ENCODE measurements at places on chromosomes 12 and 14.

DNA sequence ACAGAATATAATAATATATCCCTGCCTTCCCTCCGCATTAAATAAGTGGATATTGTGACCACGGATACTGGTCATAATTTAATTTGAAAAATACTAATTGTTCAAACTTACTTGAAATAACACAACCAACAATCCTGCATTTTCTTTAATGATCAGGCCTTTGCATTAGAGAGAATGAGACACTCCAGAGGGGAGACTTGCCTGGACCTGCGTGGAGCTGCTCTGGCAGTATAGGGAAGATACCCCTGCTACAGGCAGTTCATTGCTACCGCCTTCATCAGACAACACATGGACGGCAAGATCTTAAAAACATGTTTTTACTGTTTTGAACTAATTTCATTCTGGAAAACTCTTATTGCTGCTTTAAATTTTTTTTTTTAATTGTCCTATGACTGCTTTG is 211.0 kb upstream of the FAR2 start:
- no peak for DNase-seq

GRCh38 chr12:7072035-7072434 is 11.5 kb downstream of the C1S start:
- no peak for DNase-seq

DNA sequence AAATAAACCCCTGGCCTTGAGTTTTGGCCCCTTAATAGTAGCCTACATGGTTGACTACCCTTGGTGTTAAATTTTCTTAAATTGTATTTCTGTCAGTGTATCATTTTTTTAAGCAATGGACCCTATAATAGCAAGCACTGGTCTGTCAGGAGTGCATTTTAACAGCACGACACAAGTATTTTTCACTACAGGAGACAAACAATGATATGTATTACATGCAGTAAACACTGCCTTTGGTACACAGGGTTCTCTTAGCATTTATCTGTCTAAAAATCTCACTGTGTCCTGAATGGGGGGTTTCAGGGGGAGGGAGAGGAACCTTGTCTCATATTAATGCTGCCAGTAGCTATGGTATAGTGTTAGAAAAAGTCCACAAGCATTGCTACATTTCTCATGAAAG is 18.4 kb downstream of the LMO3 start:
- no peak for DNase-seq

GRCh38 chr12:47808574-47809365 is 10.9 kb downstream of the HDAC7 start:
- peak; percentile 55 for DNase-seq

DNA sequence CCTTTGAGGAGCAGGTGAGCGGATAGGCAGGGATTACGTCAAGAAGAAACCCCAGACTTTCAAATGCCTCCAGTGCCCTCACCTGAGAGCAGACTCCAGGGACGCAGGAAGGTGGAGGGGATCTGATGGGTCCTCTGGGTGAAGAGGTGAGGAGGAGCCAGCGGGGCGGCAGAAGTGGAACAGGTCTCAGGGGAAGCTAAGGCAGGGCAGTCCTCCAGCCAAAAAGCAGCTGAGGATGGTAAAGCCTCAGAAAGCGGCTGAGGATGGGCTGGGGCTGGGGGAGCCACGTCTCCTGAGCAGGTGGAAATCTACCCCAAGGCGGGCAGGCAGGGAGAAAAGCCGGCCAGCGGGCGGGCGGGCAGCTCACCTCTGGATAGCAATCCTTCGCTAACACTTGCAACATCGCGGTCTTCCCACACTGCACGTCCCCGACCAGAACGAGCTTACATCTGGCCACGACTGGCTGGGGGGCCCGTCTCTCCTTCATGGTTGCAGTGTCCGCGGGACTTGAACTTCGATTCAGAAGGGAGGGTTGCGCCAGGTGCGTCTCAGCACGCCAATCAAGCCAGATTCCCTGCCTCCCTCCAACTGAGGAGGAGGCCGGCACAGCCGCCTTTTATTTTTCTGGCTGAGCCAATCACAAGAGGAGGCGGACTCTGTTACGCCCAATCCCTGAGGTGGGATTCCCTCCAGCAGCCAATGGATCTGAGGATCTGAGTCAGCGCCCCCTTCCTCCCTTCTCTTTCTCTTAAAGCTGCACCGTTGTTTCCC is at the start of gene RND1:
Gene RND1 (minus strand): TSS at position 590 of the 771 bp plus-strand sequence. CDS start 103 bp downstream, at position 487.
- DNase-seq, result peak; percentile 80

DNA sequence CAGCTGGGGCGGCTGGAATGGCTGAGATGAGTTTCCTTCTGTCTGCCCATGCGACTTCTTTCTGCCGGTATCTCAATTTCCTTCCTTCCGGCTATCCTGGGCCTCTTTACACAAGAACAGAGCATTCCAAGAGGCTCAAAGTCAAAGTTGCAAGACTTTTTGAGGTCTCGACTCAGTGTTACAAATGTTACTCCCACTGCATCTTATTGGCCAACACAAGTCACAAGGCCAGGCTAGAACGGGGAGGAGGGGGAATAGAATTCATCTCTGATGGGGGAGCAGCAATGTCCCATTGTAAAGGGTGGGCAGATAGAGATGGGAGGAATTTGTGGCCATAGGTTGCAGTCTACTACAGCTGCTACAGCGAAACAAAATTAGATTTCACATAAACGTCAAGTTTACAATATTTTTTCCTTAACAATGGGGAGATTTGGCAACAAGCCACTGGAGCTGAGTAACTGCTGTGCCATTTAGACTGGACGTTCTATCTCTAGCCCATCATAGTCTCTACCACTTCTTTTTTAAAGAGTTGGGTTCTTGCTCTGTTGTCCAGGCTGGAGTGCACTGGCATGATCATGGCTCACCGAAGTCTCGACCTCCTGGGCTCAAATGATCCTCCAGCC is 9.5 kb upstream of the NYNRIN start:
- DNase-seq, result no peak

GRCh38 chr14:50821510-50822464 is 9.2 kb downstream of the NIN start:
- peak; percentile 41 for DNase-seq

GRCh38 chr12:19710811-19711793 is 271.8 kb downstream of the AEBP2 start:
- no peak for DNase-seq

DNA sequence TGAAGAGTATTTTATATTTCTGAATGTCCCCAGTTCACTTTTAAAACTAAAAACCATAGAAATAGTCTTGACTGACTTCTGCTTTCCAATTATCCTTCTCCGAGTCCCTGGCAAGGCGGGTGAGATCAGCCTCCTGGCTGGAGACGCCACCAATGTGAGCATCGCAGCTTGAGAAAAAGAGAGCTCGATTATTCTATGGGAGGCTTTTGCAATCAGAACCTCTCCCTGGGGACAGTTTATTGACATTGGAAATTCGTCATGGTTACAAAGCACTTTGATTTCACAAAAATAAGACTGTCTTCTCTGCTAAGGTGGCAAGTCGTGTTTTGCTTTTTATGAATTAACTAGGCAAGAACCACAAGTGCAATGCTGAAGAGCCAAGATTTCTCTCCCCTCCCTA is 23.6 kb upstream of the GPHB5 start:
- no peak for DNase-seq

GRCh38 chr12:14256121-14256520 is 109.4 kb upstream of the ATF7IP start:
- DNase-seq, result peak; percentile 38

GRCh38 chr14:31124197-31124596 is 83.4 kb downstream of the HECTD1 start:
- no peak for DNase-seq

DNA sequence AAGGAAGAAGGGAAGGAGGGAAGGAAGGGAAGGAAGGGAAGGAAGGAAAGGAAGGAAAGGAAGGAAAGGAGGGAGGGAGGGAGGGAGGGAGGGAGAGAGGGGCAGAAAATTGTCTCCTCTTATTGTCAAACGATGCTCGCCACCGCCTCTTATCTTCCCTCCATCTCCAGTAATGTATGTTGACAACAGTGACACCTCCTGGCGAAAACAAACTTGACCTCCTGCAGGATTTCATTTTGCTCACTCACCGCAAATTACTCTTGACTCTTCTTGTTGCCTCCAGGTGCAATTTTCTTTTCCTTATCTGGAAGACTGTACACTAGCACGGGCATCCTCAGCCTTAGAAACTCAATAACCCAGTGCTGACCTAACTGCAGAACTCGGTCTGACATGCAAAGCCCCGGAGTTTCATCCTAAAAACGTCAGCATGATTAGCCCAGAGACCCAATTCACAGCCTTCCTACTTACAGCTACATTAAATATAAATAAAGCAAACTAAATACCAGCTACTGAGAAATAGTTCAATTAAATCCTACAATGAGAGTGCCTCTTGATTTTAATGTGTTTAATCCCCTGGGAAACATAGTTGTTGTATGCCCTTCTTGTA is 512.4 kb upstream of the TMPO start:
- DNase-seq, result no peak

- DNase-seq, result no peak
These were observed 81.4 kb upstream of the ARID2 start for GRCh38 chr12:45648070-45648469.

DNA sequence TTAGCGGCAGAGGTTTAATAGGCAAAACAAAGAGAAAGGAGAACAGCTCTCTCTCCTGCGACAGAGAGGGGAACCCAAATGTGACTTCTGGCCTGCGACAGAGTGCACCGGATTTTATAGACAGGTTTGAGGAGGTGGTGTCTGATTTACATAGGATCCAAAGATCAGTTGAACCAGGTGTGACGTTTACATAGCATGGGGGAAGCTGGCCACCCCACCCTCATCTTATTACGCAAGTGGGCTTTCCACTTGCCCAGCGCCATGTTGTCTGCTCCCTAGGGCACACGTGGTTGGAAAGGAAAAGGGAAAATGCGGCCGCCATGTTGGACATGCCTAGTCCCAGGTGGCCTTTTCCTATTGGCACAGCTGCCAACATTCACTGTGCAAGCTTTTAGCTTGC is 17.4 kb downstream of the BCL2L14 start:
- no peak for DNase-seq

- DNase-seq, result no peak
These were observed 391.3 kb downstream of the NELL2 start for GRCh38 chr12:44484862-44485261.

DNA sequence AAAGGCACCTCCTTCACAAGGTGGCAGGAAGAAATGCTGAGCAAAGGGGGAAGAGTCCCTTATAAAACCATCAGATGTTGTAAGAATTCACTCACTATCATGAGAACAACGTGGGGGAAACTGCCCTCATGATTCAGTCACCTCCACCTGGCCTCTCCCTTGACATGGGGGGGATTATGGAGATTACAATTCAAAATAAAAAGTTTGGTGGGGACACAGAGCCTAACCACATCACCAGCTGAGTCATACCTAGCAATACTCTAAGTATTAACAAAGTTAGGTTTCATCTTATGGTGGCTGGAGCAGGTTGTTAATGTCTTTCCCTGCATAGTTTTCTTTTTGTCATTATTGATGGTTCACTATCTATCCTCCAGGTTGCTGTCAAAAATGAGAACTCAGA is 113.2 kb upstream of the PPFIA2 start:
- DNase-seq, result no peak

DNA sequence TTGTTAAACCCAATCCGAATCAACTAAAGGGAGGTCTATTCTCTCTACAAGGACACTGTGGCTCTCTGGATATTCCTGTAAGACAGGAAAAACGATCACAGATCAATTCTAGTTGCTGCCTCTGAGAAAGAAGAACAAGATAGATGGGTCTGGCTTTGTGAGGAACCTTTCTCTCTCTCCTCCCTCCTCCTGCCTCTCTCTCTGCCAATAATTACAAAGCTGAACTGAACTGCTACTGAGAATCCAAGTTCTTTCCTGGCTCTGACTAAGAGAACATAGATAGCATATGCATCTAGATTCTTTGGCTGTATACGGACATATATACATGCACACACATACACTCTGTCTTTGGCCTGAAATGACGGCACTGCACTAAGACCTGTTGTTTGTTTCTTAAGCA is 27.6 kb downstream of the ETV6 start:
- no peak for DNase-seq

DNA sequence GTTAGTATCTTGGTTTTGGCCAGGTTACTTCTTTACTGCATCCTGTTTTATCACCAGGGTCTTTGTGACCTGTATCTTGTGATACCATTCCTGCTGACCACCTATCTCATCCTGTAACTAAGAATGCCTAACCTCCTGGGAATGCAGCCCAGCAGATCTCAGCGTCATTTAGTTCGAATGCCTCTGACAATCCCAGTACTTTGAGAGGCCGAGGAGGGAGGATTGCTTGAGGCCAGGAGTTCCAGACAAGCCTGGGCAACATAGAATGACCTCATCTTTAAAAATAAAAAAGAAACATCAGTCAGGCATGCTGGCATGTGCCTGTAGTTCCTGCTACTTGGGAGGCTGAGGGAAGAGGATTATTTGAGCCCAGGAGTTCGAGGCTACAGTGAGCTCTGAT is 206.5 kb downstream of the SUDS3 start:
- no peak for DNase-seq

GRCh38 chr12:58656254-58657009 is 263.9 kb downstream of the LRIG3 start:
- DNase-seq, result no peak

- DNase-seq, result peak; percentile 33
These were observed 97.5 kb downstream of the ZFP36L1 start for GRCh38 chr14:68695326-68695768.

- no peak for DNase-seq
These were observed 75.8 kb downstream of the PELI2 start for GRCh38 chr14:56194042-56194441.

- no peak for DNase-seq
These were observed 1.2 kb upstream of the DDN start for GRCh38 chr12:49000346-49000745.

DNA sequence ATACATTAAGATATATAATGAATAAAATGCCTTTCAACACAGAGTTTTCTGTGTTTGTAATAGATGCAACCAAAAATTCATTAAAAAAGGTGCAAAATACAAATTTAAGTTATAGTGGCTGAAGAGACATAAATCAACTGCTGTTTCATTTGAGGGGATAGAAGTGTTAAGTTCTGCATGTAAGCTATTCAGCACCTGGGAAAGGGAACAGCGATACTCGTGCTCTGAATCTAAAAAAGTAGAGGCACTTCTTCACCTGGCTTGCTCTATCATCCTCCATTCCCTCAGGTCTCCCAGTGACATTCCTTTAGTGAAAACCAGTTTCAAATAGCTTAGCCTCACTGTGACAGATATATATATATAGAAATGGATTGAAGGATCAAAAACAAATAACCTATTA is 222.6 kb downstream of the ACSS3 start:
- no peak for DNase-seq

DNA sequence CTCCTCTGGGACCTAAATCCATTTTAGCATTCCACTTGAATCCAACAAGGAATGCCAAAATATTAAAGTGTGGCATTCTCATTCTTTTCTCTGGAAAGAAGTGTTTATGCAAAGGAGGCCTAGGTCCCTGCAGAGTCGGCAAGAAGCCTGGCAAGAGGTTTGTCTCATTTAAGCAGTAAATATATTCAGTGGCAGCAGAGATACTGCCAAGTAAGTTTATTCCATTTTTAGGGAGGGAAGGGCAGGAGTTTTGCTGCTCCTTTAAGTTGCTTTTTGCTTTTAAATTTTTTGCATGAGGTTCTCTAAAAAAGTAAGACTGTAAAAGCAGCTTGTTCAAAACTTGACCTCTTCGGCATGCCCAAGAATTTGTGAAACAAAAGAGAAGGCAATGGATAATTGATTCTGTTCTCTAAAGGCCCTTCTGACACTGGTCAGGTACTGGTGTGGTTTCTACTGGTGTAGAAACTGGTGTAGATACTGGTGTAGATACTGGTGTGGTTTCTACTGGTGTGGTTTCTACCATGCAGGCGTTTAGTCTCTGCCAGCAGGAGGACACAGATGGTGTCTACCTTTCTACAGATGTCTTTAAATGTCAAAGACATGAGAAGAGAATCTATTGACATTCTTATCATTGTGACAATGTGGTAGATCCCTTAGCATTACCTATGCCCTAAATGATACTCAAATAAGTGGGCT is 107.3 kb downstream of the SAMD4A start:
- no peak for DNase-seq
